OCI-LY7 (cell line): ENCODE measurements at places on chromosomes 6 and 20.

DNA sequence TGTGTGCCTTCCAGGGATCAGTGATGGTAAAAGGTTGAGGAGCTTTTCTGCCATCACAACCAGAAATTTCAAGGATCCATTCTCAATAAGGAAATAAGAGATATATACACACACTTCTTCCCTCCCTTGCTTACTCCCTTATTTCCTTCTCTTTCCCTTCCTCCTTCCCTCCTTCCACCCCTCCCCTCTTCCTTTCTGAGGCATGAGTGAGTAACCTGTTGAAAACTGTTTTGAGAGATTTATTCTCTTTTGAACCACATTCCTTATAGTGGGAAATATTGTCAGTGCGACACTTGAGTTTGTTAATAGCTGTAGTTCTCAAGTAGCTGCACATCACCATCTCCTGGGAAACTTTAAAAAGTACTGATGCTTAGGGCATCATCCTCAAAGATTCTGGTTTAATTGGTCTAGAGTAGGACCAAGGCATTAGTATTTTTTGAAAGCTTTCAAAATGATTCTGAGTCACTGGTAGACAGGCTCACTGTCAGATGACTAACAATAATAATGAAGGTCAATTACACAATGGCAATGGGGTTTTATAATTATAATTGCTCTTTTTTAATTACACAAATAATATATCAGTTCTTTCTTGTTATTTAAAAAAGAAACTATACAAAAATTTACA, 109.9 kb downstream of the POPDC3 start:
- DNase-seq = no peak

DNA sequence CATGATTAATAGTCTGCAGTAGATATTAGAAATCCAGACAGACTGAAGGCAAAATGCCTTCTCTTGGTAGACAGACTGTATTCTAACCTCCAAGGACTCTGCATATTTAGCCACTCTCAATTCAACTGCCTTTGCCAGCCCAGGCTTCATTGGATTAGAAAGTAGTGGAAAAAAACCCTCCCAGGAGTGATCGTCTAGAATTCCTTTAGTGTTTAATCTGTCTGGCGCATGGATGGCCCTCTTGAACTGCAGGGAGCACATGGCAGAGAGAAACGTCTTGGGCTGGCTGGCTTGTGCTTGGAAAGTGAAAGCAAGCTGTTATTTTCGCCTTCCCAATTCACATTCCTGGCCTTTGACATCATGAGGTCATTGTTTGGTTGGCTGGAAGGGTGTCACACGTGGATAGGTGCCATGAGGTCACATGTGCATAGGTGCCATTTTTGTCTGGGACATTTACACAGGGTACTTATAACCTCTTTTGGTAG, 30.9 kb upstream of the NEDD9 start:
- DNase-seq = no peak

DNA sequence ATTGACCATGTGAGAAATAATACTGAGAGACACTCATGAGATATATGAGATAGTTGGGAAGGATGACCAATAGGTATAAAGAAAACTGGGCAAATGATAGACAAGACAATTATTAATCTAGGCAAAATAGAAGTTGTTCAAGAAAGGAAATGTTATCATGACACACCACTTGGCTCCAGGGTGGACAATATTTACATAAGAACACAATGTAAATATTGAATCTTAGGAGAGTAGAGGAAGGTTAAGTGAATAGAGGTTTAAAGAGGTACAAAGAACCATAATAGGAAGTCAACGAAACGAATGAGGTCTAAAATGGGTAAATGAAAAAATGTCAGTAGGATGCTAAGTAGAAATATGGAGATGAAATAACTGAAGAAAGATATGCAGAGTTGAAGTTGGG, 126.5 kb downstream of the MBOAT1 start:
- DNase-seq = no peak

- no peak for DNase-seq
Observed at GRCh38 chr6:28901831-28902230, 22.0 kb downstream of the TRIM27 start.

GRCh38 chr6:4032475-4032874, 46.5 kb downstream of the FAM217A start:
- DNase-seq = no peak

DNA sequence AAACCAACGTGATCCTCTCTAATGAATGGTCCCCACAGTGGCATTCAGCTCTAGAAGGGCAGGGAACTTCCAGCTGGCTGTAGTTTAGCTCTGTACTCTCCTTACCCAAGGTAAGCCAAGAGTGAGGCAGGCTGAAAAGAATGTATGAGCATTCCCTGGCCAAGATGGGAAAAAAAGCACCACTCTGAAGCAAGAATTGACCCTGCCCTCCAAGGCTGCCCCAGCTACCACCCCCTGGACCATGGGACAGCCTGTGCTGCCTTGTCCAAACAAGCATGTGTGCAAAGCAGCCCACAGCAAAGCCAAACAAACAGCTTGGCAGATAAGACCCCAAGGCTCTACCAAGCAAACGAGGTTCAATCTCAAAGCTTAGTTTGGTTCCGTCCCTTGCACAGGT, 73.9 kb downstream of the GFOD1 start:
- no peak for DNase-seq
